ENCODE measurements at places on chromosomes 4 and X.
A peak's percentile ranks its signal among the peaks of the same experiment; 100 is the strongest.

DNA sequence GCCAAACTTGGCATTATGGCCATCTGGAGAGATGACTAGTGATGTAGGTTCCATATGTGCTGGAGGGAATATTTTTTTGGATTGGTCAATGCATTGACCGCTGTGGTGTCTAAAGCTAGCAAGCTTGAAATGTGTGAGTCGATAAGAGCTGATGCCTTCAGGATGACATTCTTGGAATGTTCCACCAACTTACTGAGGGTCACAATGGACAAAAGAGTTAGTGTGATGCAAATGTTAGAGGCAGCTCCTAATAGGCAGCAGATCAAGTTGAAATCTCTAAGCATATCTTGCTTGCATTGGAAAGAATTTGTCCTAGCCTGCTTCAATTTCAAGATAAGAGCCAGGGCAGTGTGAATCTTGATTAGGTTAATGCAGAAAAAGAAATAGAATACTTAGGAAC is 210.4 kb upstream of the AFF2 start:
- DNase-seq, result no peak

DNA sequence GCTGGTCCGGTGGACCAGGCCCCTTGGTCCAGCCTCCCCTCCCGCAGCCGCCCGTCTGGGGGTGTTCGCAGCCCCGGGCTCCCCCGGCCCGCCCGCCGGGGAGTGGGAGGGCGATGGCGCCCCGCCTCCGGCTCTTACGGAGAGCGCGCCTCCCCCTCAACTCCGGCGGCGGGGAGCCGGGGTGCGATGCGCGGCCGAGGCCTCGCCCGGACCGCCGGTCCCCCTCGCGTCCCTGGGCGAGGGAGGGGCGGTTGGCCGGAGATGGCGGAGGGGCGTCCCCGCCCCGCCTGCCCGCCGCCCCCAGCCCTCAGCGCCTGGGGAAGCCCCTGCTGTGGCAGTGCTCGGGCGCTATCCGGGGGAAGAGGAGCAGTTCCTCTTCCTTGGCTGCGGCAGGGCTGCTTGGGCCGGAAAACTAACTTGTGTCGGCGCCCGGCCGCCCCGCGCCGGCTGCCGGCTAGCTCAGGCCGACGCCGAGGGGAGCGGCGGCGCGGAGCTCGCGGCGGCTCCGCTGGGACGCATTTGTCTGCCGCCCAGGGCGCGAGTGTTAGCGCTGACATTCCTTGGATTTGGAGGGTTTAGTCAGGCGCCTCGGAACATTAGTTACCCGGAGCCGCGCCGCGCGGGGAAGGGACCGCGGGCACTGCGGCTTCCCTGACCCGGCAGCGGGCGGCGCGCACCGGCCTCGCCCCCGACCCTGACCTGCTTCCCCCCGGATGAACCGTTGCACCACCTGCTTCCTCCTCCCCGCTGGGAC is 994 bp downstream of the GALNT7 start:
- DNase-seq, result peak; percentile 50

DNA sequence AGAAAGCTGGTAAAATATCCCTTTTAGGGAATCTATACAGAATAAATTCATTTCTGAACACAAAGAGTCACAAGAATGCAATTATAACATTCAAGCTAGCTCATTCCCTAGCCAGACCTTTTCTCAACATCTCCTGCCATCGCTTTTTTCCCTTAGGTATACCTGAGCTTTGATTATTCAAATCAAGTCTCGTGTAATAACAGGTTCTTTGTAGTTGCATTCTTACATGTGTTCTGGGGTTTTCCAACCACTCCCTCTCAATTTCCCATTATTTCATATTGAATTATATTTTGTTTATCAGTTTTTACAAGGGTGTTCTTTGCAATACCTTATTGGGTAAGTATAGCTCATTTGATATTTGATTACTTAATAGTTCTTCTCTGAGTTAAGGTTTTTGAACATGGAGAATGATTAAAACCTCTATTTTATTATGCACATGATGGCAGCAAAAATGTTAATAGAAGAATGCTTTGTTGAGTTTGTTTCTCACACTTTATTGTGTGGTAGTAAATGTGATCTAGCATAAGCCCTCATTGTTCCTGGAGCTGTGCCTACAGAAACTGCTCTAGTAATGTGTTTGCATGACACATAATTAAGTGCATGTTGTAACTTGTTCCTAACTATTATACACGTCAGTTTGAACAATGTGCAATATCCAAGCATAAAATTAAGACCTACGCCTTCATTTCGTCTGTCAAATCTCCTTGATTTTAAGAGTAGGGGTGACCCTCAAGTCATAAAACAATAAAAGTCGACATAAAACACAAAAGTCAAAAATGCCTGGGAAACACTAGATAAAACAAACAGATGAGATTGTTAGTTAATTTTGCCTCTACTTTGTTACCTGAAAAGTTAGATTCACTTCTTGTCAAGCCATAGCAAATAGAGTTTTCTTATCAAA is 124.0 kb upstream of the POF1B start:
- DNase-seq, result no peak

DNA sequence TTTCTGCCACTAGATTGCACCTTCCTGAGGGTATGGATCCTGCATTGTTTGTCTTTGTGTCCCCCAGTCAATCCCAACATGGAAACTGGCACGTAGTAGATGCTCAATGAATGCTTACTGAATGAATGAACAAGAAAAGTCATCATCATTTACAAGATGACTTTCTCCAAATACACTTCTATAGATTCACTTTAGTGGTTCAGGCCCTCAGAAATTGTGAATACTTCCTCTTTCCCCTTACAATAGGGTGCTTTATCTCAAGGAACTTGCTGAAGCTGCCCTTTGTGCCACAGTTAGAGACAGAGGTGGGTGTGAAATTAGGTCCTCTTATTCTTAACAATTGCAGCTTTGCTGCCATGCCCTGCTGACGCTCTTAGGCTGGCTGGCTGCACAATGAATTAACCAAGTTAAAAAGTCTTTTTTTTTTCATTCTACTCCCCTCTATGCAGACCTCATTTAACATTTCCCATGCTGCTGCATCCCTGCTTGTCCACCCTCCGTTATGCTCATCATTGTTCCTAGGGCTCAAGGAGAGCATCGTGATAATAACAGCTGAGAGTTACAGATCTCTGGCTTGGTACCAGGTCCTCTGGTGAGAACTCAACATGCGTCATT is 108.0 kb upstream of the ZNF518B start:
- no peak for DNase-seq

- no peak for DNase-seq
These were observed 381.0 kb downstream of the UNC5C start for GRCh38 chr4:95167805-95168204.

DNA sequence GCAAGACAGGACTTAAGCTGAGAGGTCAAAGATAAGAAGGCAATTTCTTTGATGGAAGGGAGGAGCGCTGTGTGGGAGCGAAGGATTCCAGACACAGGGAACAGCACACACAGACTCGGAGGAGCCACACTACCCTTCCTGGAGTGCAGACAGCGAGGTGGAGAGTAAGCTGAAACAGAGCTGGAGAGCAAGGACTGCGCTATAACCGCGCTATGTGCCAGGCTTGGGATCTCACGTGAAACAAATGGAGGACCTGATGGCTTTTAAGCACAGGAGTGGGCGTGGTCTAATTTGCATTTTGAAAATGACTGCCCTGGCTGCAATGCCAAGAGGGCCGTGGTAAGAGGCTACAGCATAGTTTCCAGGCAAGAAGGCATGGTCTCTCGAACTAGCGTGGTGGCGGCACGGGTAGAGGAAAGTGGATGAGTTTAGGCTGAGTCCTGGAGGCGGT is 113.9 kb upstream of the SORBS2 start:
- DNase-seq, result no peak

All from activated T-helper 9 cell treated with anti-CD3 and anti-CD28 coated beads, Interleukin-2, amount 50 U/mL, for 16 hours (primary cell).